ENCODE measurements at places on chromosomes 6 and 20. TPM values are rescaled to one million over a fixed set of nuclear protein-coding genes. Genes with fewer than 3 reads are reported as not detected.
A peak's percentile ranks its signal among the peaks of the same experiment; 100 is the strongest.

DNA sequence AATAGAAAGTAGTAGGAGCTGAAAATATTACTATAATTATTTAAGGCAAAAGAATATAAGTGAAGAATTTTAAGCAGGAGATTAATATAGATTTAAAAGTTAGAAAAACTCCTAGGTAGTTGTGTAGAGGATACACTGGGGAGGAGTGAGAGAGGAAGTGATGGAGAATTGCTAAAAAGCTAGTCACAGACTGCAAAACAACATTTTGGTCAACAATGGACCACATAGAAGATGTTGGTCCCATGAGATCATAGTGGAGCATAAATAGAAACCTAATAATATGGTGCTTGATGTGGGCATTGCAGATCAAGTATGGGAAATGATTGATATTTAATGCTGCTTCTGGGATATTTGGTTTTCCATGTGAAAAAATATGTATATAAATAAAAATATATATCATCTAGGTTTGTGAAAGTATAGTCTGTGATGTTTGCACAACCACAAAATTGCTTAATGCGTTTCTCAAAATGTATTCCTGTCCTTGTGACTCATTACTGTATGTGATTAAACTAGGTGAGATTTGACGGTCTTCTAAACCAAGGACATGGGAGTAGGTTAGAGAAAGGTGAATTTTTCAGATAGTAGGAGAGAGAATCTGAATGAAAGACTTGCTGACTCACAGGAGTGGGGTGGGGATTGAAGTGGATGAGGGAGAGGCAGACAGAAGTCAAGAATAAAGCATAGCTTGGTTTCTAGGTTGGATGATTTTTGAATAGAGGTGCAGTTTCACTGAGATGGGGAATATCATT is 174.0 kb downstream of the BCKDHB start:
- no peak overlapping the region for H3K4me3 ChIP-seq
- no peaks in the 10 kb centered on the region for H3K36me3 ChIP-seq
- no peaks in the 10 kb centered on the region for H3K27me3 ChIP-seq
- DNase-seq: no peak
- no peak overlapping the region for H3K27ac ChIP-seq
- H3K4me1 ChIP-seq: no peaks in the 10 kb centered on the region

DNA sequence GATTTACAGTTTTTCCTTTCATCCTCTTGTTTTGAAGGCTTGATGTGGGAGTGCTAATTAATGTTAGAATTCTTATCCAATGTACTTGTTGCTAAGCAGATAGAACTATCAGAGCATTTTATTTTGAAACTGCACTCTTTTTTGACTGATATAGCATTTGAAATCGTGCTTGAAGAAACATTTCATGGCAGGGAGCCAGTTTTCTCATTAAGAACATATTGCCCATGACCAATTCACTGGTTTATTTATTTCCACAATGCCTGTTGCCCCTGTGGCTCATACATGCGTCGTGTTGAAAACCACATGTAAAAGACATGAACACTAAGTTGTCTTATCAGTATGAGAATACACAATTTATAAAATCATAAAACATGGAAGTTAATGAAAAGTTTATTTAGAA is 479.7 kb upstream of the FLRT3 start:
- no peaks in the 10 kb centered on the region for H3K27me3 ChIP-seq
- no peak overlapping the region for H3K4me3 ChIP-seq
- no peak for DNase-seq
- no peak overlapping the region for H3K27ac ChIP-seq
- no peaks in the 10 kb centered on the region for H3K36me3 ChIP-seq

DNA sequence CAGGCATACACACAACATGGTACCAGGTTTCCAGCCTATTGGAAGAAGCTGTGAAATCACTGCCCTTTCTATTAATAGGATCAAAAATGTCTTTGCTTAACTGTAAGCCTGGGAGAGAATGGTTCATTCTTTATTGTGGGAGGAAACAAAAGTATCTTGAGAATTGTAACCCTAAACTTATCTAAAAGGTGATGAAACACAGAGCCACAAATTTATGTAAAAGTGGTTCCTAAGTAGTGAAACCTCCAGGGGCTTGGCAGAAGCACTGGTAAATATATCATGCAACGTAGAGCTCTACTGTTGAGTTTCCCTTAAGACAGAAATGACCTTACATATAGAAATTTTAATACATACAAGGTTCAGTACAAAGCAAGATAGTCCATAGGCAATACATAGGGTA is 17.2 kb upstream of the NOX3 start:
- H3K27ac ChIP-seq: no peak overlapping the region
- no peak for DNase-seq
- no peaks in the 10 kb centered on the region for H3K36me3 ChIP-seq
- no peak overlapping the region for H3K4me3 ChIP-seq
- H3K4me1 ChIP-seq: no peaks in the 10 kb centered on the region

GRCh38 chr20:45924391-45925261 is 9.9 kb upstream of the PCIF1 start:
- DNase-seq: no peak
- no peak overlapping the region for H3K27ac ChIP-seq
- no peak overlapping the region for H3K4me3 ChIP-seq
- H3K4me1 ChIP-seq: peaks cover 4% of the 10 kb centered on the region
- H3K36me3 ChIP-seq: no peaks in the 10 kb centered on the region

- no peak overlapping the region for H3K27ac ChIP-seq
- H3K27me3 ChIP-seq: no peaks in the 10 kb centered on the region
- no peaks in the 10 kb centered on the region for H3K4me1 ChIP-seq
- no peaks in the 10 kb centered on the region for H3K36me3 ChIP-seq
- H3K4me3 ChIP-seq: no peak overlapping the region
Observed at GRCh38 chr6:31070711-31071197, 41.6 kb downstream of the C6orf15 start.

DNA sequence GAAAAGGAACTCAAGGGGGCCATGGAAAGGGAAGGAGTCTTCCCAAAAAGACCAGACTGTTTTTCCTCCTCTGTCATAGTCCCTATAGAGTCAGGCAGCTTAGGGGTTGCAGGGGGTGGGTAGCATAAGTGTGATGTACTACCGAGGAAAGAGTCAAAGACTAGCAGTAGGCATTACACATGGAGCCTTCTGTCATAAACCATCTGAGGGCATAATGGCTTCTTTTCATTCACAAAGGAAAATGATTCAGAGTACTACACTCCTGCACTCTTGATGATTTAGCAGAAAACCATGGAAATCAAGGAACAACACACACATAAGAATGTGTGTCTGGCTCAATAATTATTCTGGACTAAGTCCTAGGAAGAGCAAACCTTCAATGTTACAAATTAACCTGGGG is 14.9 kb downstream of the PLN start:
- no peak overlapping the region for H3K27ac ChIP-seq
- DNase-seq: no peak
- H3K27me3 ChIP-seq: no peaks in the 10 kb centered on the region

DNA sequence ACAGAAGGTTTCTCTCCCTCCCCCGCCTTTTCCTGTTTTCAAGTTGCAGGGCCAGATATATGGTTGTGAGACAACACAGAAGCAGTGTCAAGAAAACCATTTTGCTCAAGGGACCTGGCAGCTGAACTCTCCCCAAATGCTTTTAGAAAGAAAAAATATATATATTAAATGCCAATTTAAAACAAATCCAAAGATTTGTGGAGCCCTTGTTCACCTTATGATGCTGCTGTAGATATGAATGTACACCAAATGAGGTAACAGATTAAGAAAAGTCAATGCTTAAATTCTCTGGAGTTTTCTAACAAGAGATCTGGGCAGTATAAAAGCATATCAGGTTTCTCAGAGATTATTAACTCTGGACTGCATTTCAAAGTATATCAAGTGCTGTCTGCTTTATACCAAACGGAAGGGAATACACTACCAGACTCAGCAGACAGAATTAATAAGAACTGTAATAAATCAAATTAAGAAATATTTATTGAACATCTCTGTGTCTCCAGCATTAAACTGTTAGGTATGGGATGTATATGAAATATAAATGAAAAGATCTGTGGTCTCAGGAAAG is 357.5 kb downstream of the HDGFL1 start:
- no peaks in the 10 kb centered on the region for H3K27me3 ChIP-seq
- no peak overlapping the region for H3K27ac ChIP-seq
- H3K4me1 ChIP-seq: no peaks in the 10 kb centered on the region
- no peaks in the 10 kb centered on the region for H3K36me3 ChIP-seq
- DNase-seq: no peak

DNA sequence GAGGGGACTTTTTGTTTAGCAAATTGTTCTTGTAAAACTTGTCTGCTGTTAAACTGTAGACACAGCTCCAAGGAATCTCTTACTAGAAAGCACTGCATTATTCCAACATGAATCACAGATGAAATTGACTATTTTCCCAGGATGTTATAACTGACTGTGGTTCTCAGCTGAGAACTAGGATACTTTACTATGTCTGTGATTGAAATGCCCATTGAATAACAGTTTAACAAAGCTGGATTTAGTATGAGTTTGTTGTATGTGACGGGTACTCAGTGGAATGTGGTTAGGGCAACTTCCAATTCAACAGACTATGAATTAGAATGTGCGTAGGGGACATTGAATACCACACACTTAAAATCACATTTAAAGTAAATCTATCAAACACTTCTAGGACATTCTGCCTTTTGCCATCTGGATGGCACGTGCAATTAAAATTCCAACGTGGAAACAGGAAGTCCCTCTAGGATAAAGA is 193.4 kb upstream of the PREP start:
- peaks cover 8% of the 10 kb centered on the region for H3K4me1 ChIP-seq
- H3K27ac ChIP-seq: no peak overlapping the region
- no peak for DNase-seq
- H3K27me3 ChIP-seq: no peaks in the 10 kb centered on the region
- no peak overlapping the region for H3K4me3 ChIP-seq
- no peaks in the 10 kb centered on the region for H3K36me3 ChIP-seq

- H3K36me3 ChIP-seq: no peaks in the 10 kb centered on the region
- H3K27ac ChIP-seq: no peak overlapping the region
- H3K27me3 ChIP-seq: no peaks in the 10 kb centered on the region
- H3K4me3 ChIP-seq: no peak overlapping the region
Observed at GRCh38 chr20:49400410-49400809, 82.1 kb downstream of the KCNB1 start.

DNA sequence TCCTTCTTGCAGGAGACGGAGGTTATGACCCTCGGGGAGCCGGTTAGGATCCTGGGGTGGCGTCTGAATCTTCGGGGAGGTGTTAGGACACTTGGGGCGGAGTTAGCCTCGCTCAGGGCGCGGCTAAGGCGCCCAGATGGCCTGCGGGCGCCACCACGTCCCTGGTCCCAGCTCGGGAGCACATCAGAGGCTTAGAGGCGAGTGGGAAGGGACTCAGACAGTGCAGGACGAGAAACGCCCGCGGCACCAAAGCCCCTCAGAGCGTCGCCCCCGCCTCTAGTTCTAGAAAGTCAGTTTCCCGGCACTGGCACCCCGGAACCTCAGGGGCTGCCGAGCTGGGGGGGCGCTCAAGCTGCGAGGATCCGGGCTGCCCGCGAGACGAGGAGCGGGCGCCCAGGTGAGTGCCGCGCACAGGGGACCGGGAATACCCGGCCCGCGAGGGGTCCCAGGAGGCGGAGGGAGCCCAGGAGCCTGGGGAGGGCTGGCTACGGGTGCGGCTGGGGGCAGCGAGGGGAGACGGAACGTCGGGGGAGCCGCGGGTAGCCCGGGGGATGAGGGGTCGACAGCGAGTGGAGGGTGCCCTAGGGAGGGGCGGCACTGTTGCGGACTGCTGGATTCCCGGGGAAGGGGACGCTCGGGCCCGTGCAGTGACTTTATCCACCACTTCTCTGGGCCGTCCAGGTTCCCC is at the start of gene HCK:
Gene HCK, plus strand, starts transcription at position 153 of the 688 bp plus-strand sequence.
- H3K27me3 ChIP-seq: peaks cover 21% of the 10 kb centered on the region
- no peak within 1 kb of the TSS for H3K27ac ChIP-seq
- DNase-seq: no peak
- H3K4me1 ChIP-seq: peaks cover 20% of the 10 kb centered on the region
- H3K4me3 ChIP-seq: no peak within 1 kb of the TSS

DNA sequence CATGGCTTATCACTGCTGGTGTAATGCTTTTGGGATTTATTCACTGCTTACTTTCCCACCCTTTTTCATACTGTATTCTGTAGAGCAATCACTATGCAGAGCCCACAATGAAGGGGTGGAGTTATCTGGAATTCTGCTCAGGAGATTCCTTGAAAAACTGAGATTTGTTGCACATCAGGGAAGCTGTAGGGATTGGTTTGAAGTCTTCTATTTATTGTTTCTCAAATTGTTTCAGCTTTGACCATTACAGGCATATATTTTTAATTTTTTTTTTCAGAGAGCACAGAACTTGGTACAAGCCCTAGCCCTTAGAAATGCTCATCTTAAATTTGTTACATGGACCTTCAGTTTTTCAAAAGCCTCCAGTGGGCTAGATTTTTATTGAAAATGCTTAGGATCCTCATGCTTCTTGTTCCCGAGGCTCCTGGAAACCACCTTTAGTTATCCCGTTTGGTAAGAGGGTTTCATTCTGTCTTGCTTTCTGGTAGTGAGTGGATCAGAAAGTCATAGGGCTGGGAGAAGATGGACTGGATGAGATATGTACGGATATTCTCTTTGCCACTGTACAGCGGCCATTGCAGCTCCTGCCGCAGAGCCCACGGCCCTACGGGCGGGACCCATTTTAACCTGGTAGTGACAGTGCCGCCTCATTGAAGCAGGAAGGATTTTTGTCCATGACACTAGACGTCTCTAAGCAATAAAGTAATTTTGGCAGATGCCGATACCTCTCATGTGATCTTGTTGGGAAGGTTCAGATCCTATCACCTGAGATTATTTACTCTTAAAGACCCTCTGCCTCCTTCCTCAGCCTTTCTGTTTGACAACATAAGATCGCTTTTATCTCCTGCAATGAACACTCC is 45.3 kb upstream of the ZNF184 start:
- no peak overlapping the region for H3K27ac ChIP-seq
- H3K4me1 ChIP-seq: peaks cover 9% of the 10 kb centered on the region
- no peak for DNase-seq

- DNase-seq: peak; percentile 35
- peaks cover 30% of the 10 kb centered on the region for H3K4me1 ChIP-seq
- H3K27me3 ChIP-seq: no peaks in the 10 kb centered on the region
- H3K36me3 ChIP-seq: peaks cover 30% of the 10 kb centered on the region
- H3K27ac ChIP-seq: peak overlapping the region; percentile 75
Observed at GRCh38 chr20:38434301-38434741, 807 bp downstream of the SNHG17 start.

DNA sequence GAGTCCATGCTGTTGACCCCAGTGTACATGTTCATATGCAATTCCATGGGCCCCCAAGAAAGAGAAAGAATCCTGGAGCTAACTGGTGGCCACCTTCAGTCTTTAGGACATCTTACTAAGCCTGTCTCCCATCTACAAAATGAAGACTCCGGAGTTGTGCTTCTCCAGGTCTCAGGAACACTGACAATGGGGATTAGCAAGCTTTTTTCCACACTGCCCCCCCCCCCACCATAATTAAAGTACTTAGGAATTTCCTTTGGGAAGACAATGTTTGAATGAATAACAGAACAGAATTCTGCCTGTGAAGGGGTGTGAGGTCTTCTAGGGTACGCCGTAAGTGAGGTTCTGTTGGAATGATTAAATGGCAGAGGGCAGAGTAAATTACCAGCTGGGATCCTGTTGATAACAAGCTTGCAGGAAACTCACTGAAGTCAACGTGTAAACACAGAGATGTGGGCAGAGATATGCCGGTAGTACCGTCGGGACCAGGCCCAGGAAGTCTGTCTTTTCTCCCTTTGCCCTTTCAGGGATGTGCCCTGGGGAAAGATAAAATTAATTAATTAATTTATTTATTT is 63.1 kb downstream of the ANKRD6 start:
- no peak overlapping the region for H3K27ac ChIP-seq
- no peaks in the 10 kb centered on the region for H3K36me3 ChIP-seq
- H3K4me3 ChIP-seq: no peak overlapping the region

CNKSR3 gene
- polyA plus RNA-seq: not detected

PRRT1 gene
- 0.60 TPM for polyA plus RNA-seq

MUC22 gene
- polyA plus RNA-seq: not detected

BCAS1 gene
- not detected for polyA plus RNA-seq

L3MBTL3 gene
- polyA plus RNA-seq: 9.1 TPM

EYA4 gene
- not detected for polyA plus RNA-seq

DLL1 gene
- not detected for polyA plus RNA-seq

PHACTR1 gene
- 0.40 TPM for polyA plus RNA-seq

C6orf120 gene
- polyA plus RNA-seq: 8.3 TPM

TREM2 gene
- polyA plus RNA-seq: not detected

NRSN1 gene
- polyA plus RNA-seq: not detected

All from CD4-positive, alpha-beta memory T cell (primary cell).